ENCODE measurements at places on chromosomes 3 and 15.

DNA sequence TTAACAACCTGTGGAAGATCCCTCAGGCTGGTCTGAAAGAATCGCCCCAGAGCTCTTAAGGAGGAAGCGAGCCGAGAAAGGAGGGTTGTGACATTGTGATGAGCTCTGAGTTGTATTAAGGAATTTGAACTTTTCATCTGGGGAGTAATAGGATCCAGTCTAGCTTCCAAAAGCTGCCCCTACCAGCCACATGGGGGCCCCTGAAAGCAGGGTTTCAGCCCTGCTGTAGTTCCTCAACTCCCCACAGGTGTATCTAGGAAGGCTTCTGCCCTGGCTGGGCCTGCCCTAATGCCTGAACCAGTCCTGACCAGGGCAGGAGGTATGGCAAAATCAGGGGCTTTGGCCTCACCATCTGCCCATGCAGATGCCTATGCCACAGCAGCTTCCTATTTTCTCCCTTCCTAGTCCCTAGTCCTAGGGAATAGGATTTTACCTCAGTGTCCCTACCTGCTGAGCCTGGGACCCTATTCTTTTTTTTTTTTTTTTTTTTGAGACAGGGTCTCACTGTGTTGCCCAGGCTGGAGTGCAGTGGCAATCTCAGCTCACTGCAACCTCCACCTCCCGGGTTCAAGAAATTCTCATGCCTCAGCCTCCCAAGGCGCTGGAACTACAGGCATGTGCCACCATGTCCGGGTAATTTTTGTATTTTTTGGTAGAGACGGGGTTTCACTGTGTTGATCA, 5.0 kb upstream of the AP3S2 start:
- peak; percentile 10 for DNase-seq

DNA sequence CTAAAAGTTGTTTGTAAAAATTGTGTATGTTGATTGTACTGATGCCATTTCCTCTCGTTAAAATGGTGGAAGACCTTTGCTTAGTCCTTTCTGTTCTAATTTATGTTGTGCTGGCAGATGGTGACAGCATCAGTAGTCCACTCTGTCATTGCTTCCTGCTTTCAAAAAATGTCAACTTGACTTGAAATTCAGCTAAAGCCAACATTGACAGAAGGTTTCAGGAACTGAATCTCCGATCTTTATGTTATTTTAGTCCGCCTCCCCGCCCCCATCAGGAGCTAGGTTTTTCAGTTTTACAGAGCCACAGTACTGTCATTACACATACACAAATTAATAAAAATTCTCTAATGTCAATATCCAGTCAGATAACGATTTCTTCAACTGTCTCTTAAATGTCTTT, 1.5 kb downstream of the CEP63 start:
- DNase-seq: no peak

DNA sequence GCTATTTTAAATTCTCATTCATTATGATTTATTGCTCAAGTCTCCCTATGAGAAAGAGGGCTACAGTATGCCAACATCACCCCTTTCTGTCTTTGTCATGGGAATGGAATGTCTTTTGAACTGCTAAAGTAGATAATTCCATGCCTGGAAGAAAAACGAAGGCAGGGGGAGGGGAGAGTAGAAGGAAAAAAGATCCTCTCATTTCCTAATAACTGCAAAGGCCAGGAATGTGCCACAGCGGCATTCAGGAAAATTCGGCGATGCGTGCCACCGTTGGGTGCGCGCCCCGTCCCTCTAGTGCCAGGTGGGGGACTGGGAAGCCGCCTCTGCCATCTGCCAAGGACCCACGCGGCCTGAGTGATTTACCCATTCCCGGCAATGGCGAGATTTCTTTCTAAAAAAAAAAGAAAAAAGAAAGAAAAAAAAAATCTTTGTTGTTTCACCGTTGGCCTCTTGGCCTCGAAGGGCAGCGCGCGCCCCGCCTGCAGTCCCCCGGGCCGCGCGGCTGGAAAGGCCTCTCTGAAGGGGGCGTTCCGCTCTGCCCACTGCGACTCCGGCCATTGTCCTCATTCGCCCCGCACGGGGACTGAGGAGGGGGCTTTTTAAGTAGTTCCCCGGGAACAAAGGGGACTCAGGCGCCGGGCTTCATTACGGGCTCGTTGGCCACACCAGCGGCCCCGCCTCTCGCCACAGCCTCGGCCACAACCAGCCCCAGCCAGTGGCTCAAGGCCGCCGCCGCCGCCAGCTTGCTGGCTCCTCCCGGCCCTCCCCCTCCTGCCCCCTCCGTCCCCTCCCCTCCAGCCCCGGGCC, 54.5 kb downstream of the CPN2 start:
- DNase-seq: no peak

GRCh38 chr3:141091426-141091825, 40.3 kb downstream of the SPSB4 start:
- DNase-seq: no peak

DNA sequence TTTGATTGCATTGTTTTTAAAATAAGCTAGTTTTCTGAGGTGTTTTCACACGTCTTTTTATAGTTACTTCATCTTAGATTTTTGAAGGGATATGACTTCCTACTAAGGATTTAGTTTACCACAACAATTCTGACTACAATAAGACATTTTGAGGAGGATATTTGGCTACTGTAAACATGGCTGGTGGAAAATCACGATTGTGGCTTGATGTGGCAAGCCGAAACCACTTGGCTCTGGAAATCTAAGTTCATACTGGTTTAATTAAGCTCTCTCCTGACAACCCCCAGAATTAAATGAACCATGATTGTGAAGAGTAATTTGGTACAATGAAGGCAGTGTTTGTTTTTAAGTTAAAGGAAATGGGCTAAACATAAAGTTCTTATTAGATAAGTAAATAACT, 30.8 kb downstream of the ST3GAL6 start:
- no peak for DNase-seq

DNA sequence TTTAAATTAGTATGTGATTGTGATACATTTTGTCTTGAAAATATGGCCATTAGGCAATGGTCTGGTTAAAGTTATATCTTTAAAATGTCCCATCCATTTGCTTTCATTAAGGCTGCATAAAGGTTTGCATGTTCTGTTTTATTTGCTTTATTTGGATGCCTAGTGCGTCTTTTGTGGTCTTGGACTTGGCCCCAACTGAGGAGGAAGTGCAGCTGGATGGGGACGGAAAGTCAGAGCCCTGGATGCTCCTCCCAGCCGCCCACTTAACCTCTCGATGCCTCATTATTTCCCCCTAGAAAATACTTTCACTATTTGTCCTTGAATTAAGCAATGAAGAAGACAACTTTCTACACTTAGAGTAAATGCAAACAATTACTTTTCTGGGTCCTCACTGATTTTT, 898.2 kb downstream of the MCTP2 start:
- DNase-seq: no peak

- no peak for DNase-seq
These were observed 74.7 kb upstream of the CNTN4 start for GRCh38 chr3:2023959-2024358.

GRCh38 chr15:91291673-91292072, 191.6 kb downstream of the SV2B start:
- no peak for DNase-seq

- DNase-seq: no peak
These were observed 57.6 kb upstream of the NR2E3 start for GRCh38 chr15:71752604-71753289.

GRCh38 chr3:178623666-178624255, 87.5 kb downstream of the KCNMB2 start:
- DNase-seq: no peak

GRCh38 chr15:74957476-74958035, 984 bp upstream of the RPP25 start:
- no peak for DNase-seq

DNA sequence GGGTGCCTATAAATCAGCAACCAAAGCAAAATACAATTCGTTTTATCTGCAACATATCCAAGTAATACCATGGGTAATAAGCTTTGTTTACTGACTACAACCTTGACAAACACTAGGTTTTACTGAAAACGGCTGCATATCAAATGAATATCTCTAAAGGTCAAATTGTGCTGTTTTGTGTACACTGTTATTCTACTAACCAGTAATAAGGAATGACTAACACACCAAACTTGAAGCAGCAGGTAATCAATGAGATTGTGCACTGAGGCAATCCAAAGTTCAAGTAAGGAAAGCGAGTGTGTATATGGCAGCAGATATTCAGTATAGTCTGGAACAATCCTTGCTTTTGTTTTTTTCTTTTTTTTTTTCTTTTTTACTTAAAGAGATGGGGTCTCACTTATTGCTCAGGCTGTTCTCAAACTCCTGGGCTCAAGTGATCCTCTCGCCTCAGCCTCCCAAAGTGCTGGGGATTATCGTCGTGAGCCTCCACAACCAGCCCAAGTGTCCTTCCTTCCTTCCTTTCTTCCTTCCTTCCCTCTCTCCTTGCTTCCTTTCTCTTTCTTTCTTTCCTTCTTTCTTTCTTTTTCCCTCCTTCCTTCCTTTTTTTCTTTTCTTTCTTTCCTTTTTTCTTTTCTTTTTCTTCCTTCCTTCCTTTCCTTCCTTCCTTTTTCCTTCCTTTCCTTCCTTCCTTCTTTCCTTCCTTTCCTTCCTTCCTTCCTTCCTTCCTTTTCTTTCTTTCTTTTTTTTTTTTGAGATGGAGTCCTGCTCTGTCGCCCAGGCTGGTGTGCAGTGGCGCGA, 34.9 kb downstream of the AP3S2 start:
- DNase-seq: no peak
